ENCODE measurements at places on chromosomes 16 and 17.

DNA sequence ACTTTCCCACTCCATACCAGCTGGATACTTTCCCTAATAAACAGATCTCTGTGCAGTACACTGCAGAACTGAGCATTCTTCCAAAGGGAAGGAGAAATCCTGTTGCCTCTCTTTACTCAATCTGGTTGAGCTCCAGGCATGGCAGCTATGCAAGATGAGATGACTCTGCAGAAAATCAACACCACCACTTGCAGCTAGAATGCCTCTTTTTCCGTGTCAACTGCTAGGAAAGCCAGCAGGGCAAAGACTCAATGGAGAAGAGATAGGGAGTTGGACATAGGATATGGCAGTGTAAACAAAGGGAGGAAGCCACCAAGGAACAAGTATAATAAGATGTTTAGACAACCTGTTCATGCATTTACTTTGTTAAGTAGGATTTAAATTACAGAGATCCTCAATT is 40.4 kb upstream of the CORO6 start:
- DNase-seq, result no peak

GRCh38 chr17:78803186-78803845 is 21.2 kb upstream of the CYTH1 start:
- DNase-seq, result no peak

DNA sequence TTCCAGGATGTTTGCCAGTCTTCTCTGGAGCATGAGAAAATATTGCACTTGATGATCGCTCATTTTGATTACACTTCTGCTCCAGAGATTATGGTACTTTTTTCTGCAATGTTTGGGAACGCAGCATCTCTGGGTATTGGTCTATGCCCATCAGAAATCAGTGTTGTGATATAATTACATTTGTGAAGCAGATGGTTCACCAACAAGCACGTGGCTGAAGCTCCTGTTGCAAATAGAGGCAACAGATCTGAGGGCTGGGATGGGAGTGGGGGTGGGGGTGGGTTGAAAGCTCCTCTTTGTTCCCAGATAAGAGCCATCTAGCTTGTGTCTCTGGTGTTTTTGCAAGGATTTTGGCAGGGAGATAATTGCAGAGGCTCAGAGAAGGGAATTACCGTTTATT is 252.3 kb downstream of the SHISA9 start:
- DNase-seq, result no peak

GRCh38 chr16:67150047-67150832 is 558 bp downstream of the B3GNT9 start:
- DNase-seq, result no peak

- no peak for DNase-seq
Measured at GRCh38 chr17:46274238-46274637, 20.7 kb upstream of the LRRC37A start.

DNA sequence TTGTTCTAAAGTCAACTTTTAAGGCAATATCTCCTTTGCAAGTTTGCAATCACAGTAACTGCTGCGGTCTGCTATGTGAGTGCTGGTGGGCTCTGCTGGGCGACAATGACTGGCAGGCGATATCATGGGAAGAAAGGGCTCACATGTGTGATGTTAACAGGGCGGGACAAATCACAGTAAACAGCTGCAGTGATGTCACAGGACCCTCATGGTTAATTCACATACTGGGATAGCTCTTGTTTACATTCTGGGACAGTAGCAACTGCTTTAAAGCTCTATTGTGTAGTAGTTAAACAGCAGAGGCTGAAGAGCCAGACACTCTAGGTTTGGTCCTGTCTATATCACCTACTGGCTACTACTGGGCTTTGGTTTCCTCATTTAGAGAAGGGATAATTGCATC is 257.2 kb upstream of the ASIC2 start:
- no peak for DNase-seq

GRCh38 chr17:74410001-74410443 is 21.9 kb upstream of the GPRC5C start:
- no peak for DNase-seq

GRCh38 chr16:51163366-51163765 is 12.3 kb upstream of the SALL1 start:
- DNase-seq, result no peak

- no peak for DNase-seq
Measured at GRCh38 chr17:17062356-17062755, 20.1 kb downstream of the MPRIP start.

GRCh38 chr17:74325743-74326379 is at the start of gene KIF19:
KIF19 (plus strand) TSS chr17:74326226; CDS start chr17:74326350, 124 bp downstream.
- peak; percentile 34 for DNase-seq

DNA sequence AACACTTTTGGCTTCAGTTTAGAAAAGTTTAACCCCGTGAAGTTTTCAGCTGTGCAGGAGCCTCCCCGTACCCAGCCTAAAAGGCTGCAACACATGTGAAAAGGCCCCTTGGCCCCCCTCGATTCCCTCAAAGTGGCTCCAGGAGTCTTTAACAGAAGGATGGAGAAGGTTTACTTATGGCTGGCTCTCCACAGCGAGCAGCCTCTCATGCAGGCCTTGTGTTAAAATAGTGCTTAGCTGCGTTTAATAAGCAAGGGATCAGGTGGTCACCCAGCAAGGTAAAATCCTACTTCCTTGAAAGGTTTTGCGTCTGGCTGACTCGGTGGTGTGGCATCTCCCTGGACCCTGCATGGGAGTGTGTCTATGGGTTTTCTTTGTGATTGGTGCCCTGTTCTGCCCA is 8.4 kb upstream of the CYLD start:
- DNase-seq, result no peak

DNA sequence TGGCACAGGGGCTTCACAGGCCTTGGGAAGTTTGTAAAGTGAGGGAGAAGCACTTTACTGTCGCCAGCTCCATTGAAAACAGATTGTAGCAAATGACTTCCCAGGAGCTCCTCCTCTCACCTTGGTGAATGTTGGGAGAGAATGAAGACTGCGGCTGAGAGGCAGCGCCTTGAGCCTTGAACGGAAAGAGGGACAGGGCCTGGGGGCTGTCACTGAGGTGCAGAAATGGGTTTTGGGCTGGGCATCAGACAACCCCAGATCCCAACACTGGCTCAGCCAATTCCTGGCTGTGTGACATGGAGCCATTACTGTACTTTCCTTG is 603 bp upstream of the MRTFB start:
- DNase-seq, result no peak

GRCh38 chr17:15447928-15448579 is 19.4 kb downstream of the CDRT4 start:
- no peak for DNase-seq

DNA sequence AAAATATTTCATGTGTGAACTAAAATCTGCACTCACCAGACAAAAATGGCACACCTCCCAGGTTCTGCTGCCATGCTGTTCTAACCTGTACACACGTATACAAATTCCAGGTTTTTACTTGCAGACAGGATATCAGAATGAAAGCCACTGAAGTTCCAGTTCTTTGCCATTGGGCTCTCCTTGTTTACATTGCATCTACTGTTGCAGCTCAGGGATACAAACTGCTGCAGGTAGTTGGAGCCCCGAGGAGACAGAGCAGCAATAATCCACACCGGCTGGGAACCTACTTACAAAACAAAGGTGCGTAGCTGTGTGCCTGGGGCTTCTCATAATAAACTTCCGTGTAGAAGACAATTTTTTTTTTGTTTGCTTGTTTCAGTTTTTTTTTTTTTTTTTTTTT is 59.6 kb downstream of the HAPSTR1 start:
- no peak for DNase-seq

GRCh38 chr17:29283496-29283895 is 10.5 kb downstream of the NUFIP2 start:
- DNase-seq, result no peak

- no peak for DNase-seq
Measured at GRCh38 chr16:15835136-15835878, 21.5 kb downstream of the MYH11 start.

- DNase-seq, result no peak
Measured at GRCh38 chr17:63024716-63025115, 58.7 kb downstream of the TANC2 start.

GRCh38 chr16:13194766-13195165 is 293.4 kb downstream of the SHISA9 start:
- no peak for DNase-seq

GRCh38 chr16:35605921-35606320 is 2146.5 kb downstream of the TP53TG3F start:
- DNase-seq, result no peak

- DNase-seq, result no peak
Measured at GRCh38 chr16:16036359-16036792, 87.0 kb downstream of the ABCC1 start.

GRCh38 chr16:29806099-29806579 is at the start of gene MAZ:
MAZ (plus strand) TSS chr16:29806529; CDS start chr16:29806702, 173 bp downstream.
- peak; percentile 80 for DNase-seq

DNA sequence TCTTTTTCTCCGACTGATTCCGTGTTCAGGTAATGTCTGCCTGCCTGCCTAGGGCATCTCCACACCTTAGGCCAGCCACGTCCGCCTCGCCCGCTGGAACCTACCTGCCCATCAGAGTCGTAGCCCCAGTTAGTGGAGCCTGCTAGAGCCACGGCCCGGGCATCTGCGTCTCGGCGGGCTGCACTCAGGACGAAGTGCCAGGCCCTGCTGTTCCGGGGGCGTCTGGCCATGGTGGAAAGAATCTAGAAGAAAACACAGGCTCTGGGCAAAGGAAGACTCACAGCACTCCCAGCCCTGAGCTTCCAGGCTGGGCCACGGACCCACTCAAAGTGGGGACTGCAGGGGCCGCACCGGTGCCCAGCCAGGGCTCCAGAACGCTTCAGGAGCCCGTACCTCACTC is 1.1 kb downstream of the SPSB3 start:
- no peak for DNase-seq

GRCh38 chr16:17296431-17296830 is 174.3 kb downstream of the XYLT1 start:
- no peak for DNase-seq

DNA sequence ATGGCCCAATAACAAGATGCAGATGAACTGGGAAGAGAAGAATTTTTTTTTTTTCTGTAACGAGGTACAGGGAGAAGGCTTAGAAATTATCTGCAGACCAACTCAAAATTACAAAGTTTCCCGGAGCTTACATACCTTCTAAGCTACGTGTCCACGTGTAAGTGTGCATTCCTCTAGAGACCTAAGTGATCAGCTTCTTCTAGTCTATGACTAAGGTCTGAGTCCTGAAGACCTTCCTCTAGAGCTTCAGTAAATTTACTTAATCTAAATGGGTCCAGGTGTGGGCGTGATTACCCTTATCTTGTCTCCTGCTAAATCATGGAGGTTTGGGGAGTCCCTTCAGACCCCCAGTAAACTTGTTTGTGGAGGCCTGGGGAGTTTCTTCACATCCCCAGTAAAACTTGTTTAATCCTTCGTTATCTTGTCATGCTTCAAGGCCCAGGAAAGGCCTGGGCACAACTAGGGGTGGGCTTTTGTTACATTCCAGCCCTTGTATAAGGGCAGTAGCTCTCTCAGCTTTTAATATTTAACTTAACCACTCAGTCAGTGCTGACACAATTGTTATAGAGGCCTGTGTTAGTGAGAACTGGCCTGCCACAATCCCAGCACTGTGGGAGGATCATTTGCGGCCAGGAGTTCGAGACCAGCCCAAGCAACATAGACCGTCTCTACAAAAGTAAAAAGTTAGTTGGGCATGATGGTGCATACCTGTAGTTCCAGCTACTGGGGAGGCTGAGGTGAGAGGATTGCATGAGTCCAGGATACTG is 342.3 kb downstream of the SNX29 start:
- no peak for DNase-seq

DNA sequence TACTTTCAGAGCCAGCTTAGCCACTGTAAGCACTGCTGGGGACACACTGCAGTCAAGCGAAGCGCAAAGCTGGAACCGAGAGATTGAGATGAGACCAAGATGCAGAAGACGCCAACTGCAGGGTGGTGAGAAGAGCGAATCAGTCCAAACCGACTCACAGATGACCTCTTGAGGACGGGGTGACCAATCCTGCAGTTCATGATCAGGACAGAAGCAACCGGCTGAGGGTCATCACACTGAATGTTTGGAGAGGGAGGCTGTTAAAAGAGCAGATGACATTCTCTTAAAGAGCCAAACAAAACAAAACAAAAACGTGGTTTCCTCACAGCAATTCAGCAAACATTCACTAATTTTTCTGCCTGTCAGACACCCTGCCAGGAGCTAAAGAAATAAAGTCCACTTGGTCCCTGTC is 8.5 kb downstream of the HASPIN start:
- DNase-seq, result no peak

DNA sequence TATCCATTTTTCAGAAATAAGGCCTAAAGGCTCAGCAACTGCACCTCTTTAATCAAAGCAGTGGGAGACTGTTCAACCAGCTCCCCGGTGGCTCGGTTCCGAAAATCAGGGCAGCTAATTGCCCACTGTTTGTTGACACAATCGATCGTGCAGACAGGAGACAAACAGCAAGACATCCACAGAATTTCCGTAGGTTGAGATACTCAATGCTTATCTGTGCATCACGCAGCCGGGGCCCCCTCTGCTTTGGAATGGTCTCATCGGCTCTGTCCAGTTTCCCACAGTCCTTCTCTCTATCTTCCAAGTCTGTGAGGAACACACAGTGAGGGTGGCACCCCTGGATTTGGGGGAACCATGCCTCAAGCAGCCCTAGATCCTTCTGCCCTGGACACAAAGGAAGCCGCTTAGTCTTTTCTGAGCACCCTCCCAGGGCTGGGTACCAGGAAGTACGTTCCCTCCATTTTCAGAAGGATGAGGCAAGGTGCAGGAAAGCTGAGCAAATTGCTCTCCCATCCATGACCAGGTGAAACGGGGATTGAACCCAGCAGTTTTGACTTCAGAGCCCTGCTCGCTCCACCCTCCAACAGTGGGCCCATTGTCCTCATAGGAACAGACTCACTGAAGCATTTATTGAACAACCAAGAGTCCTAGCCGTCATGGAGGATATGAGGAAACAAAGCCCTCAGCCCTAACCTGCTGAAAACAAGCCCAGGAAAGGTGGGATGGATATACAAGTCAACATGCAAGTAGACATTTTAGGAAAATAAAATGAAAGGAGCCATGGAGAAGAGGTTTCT is 70.7 kb downstream of the C16orf95 start:
- no peak for DNase-seq

GRCh38 chr17:29138971-29139691 is 41.1 kb downstream of the MYO18A start:
- DNase-seq, result no peak

GRCh38 chr16:74936902-74937560 is 47.9 kb downstream of the WDR59 start:
- DNase-seq, result no peak
